ENCODE measurements at places on chromosomes 13 and 19.

GRCh38 chr19:13794398-13794756 lies 866 bp upstream of the ZSWIM4 start:
- DNase-seq = no peak

DNA sequence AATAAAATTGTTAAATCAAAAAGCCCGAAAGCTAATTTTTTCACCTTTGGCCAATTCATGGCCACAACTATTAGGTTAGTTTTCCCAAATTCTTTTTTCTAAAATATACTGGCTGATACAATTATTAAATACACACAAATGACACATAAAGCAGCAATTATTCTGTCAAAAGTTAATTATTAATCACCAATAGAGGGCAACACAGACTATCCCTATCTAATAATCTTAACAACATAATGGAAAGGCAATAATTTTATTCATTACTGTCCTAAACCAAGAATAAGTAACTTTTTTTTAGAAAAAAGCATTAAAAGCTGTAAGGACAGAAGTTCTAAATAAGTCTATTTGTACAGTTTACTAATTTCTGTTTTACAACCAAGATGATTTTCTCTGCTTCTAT lies 51.7 kb downstream of the KATNAL1 start:
- no peak for DNase-seq

DNA sequence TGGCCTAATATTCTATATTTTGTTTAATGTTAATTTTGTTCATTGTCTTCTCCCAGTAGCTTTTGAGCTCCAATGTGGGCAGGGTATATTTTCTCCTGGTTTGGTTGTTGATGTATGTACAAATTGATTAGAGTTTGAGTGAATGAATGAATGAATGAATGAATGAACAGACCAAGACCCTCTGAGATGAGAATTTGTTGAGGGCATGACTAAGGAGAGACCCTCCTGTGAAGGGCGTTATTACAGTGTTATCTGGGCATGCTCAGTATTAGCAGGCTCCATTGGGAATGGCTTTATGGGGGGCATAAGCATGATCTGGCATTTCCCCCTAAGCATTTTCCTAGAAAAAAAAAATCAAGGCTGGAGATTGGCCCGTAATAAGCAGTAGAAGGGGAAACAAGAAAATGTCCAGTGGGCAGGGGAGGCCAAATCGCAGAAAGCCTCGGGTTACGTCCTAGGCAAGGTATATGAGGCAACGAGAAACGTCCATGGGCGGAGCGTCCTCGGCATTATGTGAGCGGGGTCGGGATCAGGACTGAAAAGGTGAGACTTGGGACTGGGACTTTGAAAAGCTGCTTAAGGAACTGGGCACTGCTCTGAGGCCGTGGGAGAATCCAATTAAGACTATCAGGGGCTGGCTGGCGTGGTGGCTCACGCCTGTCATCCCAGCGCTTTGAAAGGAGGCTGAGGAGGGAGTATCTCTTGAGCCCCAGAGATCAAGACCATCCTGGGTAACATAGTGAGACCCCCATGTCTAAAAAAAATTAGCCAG lies 904 bp upstream of the ARHGAP33 start:
- no peak for DNase-seq

DNA sequence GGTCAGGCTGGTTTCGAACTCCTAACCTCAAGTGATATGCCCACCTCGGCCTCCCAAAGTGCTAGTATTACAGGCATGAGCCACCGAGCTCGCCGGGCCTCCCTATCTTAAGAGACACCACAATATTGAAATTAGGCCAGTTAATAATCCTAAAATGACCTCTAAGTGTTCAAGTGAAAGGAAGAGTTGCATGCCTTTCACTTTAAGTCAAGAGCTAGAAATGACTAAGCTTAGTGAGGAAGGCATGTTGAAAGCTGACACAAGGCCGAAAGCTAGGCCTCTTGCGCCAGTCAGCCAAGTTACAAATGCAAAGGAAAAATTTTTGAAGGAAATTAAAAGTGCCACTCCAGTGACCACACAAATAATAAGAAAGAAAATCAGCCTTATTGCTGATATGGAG lies 144.5 kb upstream of the FNDC3A start:
- DNase-seq = no peak

DNA sequence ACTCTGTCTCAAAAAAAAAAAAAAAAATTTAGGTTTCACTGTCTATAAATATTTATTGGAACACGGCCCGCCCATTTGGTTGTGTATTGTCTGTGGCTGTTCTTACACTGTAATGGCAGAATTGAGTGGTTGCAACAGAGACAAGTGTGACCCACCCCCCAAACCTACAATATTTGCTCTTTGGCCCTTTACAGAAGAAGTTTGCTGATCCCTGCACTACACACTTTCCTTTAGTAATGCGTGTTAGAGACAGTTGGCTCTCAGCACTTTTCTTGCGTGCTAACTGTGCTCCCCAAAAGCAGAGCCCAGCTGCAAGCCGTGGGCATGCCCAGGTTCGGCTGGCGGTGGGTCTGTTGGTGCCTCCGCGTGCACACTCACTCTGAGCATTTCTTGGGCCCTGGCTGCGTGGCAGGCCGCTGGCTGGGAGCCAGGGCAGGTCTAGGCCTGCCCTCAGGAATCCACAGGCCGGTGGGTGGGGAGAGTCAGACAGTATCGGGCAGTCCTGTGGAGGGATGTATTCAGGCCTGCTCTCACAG lies 72.6 kb downstream of the SIPA1L3 start:
- no peak for DNase-seq

- no peak for DNase-seq
These were observed 385.6 kb downstream of the IRS2 start for GRCh38 chr13:109400624-109401257.

DNA sequence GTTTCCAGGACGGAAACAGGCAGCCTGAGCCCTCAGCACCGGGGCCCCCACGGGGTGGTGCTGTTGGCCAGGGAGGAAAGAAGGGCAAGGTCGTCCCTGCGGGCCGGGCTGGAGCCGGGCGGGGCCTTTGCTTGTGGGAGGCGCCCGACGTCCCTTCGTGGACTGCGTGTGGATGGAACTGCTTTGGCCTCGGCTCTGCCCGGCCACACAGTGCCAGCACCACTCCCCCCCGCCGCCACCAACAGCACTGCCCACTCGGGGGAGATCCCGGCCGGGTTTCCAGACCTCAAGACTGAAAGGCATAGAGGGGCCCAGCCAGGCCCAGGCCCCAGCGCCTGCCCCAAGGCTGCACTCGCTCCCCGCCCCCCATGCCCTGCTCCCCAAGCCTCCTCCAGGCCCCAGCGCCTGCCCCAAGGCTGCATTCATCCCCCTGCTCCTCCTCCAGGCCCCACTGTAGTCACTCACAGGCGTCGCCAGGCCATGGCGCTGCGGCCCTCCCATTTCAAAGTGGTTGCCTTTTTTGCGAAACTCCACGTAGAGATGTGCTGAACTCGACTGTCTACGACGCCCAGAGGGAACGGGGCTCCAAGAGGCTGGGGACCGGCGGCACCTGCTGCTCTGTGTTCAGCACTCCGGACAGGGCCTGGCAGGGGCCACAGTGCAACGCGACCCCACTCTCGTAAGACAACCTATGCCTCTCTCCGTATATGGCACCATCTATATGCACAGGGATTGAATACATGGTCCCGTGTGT lies 22.5 kb downstream of the C13orf46 start:
- peak; percentile 64 for DNase-seq

GRCh38 chr19:17086120-17086519 lies 10.5 kb downstream of the MYO9B start:
- DNase-seq = no peak

GRCh38 chr19:58558623-58559274 lies 338 bp upstream of the UBE2M start:
- DNase-seq = peak; percentile 100

DNA sequence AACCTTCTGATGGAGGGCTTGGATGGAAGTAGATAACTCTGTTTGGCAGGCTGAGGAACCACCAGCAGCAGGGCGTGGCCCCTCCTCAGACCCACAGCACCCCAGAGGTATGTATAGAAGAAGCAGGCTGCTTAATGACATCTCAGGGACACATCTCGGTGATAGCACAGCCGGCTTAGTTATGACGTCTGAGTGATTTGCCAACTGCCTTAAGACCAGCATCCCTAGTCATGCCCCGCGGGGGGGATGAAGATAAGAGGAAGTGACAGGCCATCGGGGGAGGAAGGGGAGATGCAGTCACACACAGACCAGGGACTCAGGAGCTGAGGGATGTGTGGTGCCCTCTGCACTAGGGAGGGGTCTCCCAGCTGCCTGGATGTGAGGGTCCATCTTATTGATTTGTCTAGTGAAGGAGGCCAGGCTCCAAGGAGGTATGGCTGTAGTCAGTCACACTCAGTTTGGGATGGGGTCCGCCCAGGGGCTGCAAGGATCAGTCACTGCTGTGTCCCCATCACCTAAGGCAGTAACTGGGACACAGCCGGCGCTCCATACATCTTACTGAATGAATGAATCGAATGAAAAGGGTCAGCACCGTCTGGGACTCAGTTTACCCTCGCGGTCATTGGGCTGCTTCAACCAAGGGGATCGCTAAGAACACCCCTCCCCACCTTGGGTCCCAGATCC lies 19.2 kb upstream of the ERCC1 start:
- peak; percentile 66 for DNase-seq

DNA sequence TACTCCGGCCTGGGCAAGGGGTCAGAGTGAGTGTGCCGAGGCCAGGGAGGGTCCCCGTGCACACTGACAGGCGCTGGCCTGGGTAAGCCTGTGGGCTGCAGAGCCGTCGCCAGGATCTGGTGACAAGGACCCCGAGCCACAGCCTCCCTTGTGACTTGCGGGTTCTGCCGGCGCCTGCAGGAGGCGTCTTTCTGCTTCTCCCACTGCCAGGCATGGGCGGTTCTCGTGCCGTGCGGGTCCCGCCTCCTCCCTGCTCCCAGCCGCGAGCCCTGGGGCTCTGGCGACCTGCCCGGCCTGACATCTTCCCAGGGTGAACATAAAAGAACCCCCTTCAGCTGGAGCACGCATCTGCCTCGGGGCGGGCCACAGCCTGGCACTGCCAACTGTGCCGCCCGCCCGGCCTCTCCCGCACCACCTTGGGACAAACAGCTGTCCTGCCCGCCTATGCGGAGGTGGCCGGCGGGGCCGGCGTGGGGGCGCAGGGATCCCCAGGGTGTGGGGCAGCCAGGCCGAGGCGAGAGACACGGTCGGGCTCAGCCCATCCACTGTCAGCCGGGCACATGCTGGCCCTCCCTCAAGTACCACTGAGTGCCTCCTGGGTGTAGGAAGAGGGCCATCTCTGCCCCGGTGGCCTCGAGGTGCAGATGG lies 1.5 kb upstream of the HCN2 start:
- peak; percentile 57 for DNase-seq

GRCh38 chr13:22200440-22200839 lies 529.6 kb downstream of the FGF9 start:
- DNase-seq = no peak

GRCh38 chr19:6745965-6746364 lies 6.5 kb downstream of the TRIP10 start:
- no peak for DNase-seq

- no peak for DNase-seq
These were observed 445.5 kb downstream of the EFNB2 start for GRCh38 chr13:106090001-106090400.

DNA sequence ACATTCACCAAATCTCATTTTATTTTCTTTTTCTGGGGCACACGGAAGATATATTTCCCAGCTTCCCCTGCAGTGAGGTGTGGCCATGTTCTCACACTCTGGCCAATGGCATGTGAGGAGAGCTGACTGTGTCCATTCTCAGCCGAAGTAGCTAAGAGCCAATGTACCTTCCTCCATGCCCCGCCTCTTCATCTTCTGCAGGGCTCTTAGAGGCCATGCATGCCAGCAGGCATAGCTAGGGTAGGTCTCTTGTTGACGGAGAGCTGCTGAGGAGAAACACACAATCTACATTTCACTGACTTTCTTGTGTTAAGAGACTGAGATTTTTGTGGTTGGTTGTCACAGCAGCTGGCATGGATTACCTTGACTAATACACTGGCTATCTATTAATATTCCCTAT lies 9.8 kb upstream of the MICU2 start:
- no peak for DNase-seq

- no peak for DNase-seq
These were observed 18.0 kb upstream of the CD22 start for GRCh38 chr19:35310811-35311465.

- no peak for DNase-seq
These were observed 19.1 kb downstream of the TMEM150B start for GRCh38 chr19:55305983-55306562.

DNA sequence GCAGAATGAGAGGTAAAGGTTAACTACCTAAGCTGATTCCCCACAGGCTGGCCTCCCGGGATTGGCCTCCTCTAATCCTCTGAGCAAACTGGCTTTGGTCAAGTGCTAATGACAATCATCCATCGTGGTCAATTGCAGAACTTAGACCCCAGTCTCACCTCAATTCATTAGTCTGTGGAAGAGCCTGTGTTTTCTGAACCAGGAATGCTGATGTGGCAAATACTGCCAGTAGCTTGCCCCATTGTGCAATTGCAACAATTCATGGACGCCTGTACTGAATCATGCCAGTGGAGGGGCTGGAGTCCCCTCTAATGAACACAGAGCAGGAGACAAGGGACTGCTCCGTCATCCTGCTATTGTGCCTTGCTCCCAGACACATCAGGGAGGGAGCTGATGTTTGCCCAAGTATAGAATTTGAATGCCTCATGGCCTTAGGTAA lies 1256.5 kb downstream of the EFNB2 start:
- DNase-seq = no peak

DNA sequence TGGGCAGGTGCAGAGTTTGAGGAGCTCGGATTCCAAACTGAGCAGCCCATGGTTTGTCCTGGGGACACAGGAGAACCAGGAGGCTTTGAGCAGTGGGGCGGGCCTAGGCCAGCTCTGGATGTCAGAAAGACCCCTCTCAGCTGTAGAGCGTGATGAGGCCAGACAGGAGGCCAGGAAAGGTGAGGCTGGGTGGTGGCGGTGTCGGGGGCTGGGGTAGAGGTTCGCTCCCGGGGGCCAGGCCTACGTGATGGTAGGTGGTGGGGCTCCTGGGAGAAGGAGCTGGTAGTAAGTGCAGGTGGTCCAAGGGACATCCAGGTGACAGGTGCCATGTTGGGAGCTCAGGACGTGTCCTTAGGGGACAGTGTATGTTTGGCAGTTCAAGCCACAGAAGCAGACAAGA lies 13.5 kb upstream of the PTOV1 start:
- DNase-seq = no peak

GRCh38 chr19:38737281-38737865 lies 6.9 kb downstream of the CAPN12 start:
- DNase-seq = no peak

- no peak for DNase-seq
These were observed 35.9 kb downstream of the COG3 start for GRCh38 chr13:45500492-45501174.

GRCh38 chr19:4284974-4285373 lies 5.9 kb downstream of the SHD start:
- DNase-seq = no peak

DNA sequence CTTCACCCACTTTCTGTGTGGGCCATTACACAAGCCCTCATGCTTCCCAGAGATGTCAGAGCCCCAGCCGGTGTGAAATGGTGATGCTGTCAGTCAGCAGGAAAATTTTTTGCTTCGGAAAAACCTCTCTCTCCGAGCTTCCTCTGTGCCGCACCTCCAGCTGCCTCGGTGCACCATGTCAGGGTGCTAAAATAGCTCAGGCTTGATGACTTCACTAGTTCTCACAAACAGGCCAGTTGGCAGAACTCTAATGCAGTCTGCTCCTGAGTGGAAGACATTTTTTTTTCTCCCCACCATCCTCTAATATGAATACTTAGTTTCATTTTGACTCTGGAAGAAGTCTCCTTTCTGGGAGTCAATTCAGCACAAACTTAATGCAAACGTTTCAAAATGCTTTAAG lies 71.3 kb downstream of the KLF12 start:
- no peak for DNase-seq

- no peak for DNase-seq
These were observed 36.4 kb upstream of the SERPINE3 start for GRCh38 chr13:51303063-51303552.

All from memory B cell (primary cell).